RPMI7951 (cell line): ENCODE measurements at places on chromosomes 7 and 10. TPM values are rescaled to one million over a fixed set of nuclear protein-coding genes. Genes with fewer than 3 reads are reported as not detected.
A peak's percentile ranks its signal among the peaks of the same experiment; 100 is the strongest.

- peak; percentile 56 for DNase-seq
Measured at GRCh38 chr10:125060026-125060425, 100.3 kb downstream of the CTBP2 start.

DNA sequence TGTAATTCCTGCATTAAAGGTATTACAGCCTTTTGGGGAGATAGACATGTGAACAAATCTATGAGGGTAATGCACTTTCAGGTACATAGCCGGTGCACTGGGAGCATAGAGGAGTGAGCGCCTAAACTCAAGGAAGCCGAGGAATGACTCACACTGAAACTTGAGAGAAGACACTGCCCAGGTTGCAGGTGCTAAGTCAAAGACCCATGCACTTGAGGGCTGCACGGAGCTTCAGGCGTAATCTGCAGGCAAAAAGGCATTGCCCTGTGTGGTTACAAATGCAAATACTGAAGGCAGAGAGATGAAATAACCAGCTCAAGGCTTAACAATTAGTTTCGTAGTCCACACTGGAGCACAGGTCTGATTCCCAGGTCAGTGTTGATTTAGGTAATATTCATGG is 51.0 kb upstream of the OSBPL3 start:
- no peak for DNase-seq

COL13A1 gene
- total RNA-seq, result 17.1 and 26.2 TPM in 2 replicates

GRCh38 chr7:36474283-36475010 is 84.8 kb downstream of the ANLN start:
- peak; percentile 85 for DNase-seq

DNA sequence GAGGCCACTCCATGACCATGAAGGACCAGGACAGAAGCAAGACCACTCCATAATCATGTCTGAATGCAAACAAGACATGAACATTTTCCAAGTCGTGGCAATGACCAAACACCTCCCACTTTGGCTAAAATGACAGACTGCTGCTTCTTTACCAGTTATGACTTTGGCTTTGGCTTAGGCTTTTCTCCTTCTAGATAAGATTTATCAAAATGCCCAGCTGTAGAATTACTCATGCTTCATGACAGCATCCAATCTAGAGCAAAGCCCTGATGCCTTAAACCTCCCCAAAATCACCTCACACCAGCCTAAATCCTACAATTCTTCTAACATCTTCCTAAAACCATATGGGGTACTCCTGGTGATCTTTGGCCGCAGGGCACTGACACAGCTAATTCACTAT is 102.1 kb downstream of the VPS41 start:
- no peak for DNase-seq

- DNase-seq, result no peak
Measured at GRCh38 chr7:91043924-91044645, 220.1 kb upstream of the FZD1 start.
